ENCODE measurements at places on chromosomes 7 and 10.

- no peaks in the 10 kb centered on the region for H3K4me1 ChIP-seq
- no peaks in the 10 kb centered on the region for H3K27me3 ChIP-seq
- H3K36me3 ChIP-seq = no peaks in the 10 kb centered on the region
- no peak overlapping the region for H3K4me3 ChIP-seq
- H3K27ac ChIP-seq = no peak overlapping the region
Measured at GRCh38 chr10:129365767-129366402, 101.2 kb upstream of the MGMT start.

DNA sequence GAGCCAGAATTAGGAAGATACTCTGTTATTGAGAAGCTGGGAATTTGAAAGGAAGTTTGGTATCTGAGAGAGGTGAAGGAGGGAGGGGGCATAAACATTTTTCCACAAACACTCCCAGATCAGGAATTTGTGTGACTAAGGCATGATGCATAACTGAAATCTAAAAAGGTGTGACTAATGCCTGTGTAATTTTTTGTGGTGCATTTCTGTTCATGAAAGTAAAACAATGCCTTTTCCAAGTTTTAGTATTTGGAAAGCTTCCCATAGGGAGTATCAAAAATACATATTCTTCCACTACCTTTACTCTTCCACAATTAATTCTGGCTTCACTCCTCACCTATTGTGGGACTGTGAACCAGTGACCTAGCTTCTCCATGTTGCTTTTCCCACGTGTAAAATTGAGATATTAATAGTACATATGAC lies 56.4 kb upstream of the CAV2 start:
- no peak overlapping the region for H3K27ac ChIP-seq
- no peaks in the 10 kb centered on the region for H3K36me3 ChIP-seq
- no peaks in the 10 kb centered on the region for H3K4me1 ChIP-seq
- no peak overlapping the region for H3K4me3 ChIP-seq
- DNase-seq = no peak

DNA sequence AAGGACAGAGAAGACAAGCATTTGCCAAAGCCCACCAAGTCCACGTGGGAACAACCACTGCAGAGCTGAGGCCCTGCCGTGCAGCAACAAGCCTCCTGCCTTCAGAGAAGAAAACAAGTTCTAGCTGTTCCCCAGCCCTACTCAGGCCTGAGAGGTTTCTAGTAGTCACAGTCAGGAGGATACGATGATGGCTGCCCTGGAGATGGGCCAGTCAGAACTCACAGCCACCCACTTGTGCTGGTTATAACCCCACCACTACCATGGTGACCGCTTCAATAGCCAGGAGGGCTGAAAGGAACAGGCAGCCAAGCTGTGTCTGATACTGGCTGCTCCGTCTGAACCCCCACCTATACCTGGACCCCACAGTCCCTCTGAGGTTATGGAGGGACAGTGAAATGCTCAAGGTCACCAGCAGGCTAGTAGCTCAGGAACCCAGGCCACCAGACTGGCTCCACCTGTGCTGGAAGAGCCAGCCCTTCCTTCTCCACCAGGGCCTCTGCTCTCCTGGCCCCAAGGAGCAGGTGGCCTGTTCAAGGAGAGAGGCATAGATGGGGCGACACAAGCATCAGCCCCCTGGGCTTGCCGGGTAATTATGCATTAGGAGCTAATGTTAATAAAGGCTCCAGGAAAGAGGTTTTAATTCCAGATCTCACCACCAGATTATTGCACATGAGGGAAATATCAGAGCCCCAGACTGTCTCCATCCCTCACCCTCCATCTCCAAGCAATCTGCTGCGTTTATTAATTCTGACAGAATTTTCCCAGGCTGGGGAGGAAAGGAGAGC lies 125.8 kb upstream of the PCBD1 start:
- H3K27me3 ChIP-seq = peaks cover 26% of the 10 kb centered on the region
- no peaks in the 10 kb centered on the region for H3K4me1 ChIP-seq
- no peaks in the 10 kb centered on the region for H3K36me3 ChIP-seq
- no peak overlapping the region for H3K27ac ChIP-seq
- no peak for DNase-seq

GRCh38 chr7:4227105-4228010 lies 454.7 kb upstream of the FOXK1 start:
- H3K4me1 ChIP-seq = no peaks in the 10 kb centered on the region
- no peak overlapping the region for H3K27ac ChIP-seq
- H3K4me3 ChIP-seq = no peak overlapping the region
- H3K27me3 ChIP-seq = peaks cover 3% of the 10 kb centered on the region
- H3K36me3 ChIP-seq = no peaks in the 10 kb centered on the region

GRCh38 chr7:19146699-19147098 lies 1.5 kb upstream of the FERD3L start:
- no peak overlapping the region for H3K4me3 ChIP-seq
- DNase-seq = no peak
- H3K36me3 ChIP-seq = no peaks in the 10 kb centered on the region

DNA sequence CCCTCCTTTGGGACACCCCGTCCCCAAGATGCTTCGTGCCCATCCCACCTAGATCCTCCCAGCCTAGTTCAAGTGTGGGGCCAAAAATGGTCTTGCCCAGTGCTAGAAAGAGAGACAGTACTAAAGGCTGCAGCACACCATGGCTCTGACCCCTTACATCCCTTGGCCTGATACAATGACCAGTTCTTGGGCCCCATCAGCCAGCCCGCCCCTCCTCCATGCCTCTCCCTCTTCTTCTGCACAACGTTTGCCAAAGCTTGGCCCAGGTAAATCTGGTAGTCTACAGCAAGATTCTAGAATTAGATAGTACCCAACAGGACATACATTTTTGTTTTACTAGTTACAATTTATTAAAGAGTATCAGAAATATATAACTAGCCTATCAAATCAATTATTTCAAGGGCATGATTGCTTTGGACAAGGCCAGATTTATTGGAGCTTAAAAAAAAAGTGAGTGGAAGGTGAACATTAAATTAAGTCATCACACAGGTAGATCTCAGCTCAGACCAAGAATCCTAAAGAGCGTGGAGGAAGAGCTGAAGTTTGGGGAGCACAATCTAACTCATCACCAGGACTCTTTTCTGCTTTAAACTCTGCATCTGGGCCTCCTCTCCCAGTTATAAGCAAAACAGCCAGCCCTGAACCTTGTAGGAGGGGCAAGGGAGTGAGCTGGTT lies 69.8 kb downstream of the ZMIZ1 start:
- H3K4me1 ChIP-seq = peaks cover 24% of the 10 kb centered on the region
- no peaks in the 10 kb centered on the region for H3K36me3 ChIP-seq
- no peak overlapping the region for H3K4me3 ChIP-seq
- peak overlapping the region; percentile 28 for H3K27ac ChIP-seq
- no peaks in the 10 kb centered on the region for H3K27me3 ChIP-seq

DNA sequence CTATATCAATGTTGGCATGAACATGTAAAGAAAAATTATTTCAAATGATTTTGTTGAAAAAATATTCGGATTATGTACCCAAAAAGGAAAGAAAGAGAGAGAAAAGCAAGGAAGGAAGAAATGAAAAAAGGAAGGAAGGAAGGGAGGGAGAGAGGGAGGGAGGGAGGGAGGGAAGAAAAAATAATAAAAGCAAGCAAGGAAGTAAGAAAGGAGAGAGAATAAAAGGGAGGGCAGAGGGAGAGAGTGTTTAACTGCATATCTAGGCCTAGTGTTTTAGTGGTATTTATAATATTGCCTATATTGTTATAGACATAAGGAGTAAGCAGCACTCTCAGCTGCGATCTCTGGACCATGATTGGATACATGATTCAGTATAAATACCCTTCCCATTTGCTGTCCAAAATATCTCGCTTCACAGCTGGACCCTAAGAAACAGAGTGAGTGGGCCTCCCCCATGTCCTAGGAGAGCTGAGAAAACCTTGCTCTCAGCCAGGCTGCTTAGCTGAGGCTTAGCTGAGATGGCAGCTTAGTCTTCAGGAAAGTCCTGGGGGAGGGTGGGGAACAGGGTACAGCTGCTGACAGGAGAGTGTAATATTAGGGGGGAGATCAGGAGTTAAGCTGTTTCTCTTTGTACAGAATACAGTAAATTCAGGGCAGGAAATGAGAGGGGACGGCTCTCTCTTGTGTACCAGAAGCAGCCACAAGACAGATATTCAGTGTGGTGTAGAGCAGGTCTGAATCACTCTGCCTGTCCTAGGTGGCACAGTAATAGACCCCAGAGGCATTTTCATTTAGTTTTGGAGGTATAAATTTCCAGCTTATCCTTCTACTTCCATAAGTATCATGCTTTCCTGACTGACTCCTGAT lies 66.8 kb upstream of the TARP start:
- H3K27ac ChIP-seq = peak overlapping the region; percentile 63
- H3K4me3 ChIP-seq = no peak overlapping the region
